ENCODE measurements at places on chromosomes 2 and 18.

- DNase-seq: no peak
Measured at GRCh38 chr2:15993232-15993610, 52.9 kb downstream of the MYCN start.

DNA sequence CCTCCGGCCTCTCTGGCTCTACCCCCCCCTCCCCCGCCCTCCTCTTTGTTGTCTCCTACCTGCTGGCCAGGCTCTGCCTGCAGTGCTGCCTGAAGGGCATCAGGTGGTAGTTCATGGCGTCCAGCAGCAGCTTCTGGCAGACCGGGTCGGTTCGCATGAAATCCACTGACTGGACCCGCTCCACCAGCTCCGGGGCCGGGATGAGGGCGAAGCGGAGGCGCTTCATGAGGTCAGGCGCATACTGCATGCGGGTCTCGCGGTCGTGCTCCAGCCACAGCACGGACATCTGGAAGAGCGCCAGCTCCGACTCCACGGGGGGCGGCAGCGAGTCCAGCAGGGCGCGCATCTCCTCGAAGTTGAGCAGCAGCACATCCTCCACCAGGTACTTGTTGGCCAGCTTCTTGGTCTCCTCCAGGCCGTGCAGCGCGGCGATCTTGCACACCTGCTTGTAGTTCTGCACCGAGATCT is 3.2 kb downstream of the KLHL14 start:
- DNase-seq: no peak

DNA sequence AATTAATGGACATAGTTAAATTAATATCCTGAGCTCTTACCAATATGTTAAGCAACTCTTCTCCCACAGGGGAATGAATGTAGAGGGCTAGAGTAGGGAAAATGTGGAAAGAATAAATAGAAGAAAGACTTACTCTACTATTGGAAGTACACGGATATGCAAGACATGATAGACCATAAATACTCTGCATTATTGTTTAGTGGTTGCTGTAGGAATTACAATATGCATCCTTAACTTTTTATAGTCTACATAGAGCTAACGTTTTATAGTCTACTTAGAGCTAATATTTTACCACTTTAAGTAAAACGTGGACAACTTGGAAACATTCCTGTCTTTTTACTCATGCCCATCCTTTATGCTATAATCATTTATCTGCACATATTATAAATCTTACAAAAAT is 163.8 kb upstream of the GALNT5 start:
- DNase-seq: no peak

GRCh38 chr2:50529600-50530218 is 502.2 kb downstream of the NRXN1 start:
- no peak for DNase-seq

DNA sequence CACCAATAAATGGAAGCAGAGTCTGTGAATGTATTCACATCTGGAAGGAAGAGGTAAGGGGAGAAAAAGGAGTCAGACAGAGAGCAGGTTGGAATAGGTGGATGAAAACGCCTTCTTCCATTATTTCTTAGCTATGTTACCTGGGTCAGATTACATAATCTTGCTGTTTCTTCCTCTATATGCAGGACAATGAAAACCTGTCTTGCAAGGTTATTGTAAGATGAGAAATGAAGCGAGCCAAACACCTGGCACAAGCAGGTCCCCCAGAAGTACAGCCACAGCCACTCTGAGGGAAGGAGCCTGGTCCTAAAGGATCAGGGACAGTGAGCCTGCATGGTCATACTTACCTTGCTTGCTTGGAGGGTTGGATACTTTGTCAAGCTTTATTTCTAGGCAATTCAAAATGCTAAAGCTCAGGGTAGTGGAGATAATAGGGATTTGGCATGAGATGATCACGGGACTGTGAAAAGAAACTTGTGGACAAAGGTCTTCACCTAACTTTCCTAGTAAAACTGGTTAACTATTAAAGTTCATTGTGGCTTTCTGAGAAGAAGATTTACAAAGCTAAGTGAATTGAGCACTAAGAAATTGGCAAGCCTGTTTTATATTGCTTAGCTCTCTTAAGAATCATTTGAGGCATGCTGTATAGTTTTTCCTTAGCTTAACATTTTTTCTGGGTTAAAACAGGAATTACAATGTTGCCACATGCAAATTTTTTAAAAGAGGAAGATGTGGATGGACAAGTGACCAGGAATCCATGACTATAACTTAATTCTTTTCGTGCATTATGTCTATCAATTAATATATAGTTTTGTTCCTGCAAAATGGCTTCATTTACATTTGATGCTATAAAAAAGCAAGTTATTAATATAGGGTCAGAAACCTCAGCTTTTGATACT is 15.7 kb upstream of the PLA2R1 start:
- no peak for DNase-seq

DNA sequence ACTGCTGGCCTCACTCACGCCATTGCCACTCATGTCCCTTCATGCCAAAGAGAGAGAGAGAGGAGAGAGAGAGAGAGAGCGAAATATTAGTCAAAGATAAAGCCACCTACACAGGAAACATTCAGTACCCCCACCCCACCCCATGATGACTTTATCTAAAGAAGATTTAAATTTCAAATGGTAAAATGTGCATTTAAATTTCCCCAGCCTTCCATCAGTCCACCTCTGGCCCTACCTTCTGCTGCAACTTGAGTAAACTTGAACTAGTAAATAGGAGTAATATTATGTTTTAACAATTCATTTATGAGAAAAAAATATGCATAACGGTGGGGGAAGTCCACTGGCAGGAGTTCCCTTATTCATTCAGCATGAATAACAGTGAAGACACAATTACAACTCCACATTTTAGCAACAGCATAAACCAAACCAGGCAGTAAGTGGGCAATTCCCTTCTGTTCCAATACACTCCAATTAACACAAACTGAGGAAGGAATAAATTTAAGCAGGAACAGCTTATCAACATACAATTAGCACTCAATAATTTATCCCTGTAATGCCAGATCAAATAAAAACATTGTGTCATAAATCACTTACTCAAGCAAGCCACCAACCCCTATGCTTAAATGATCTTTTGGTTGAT is 264.2 kb downstream of the LNPK start:
- no peak for DNase-seq

DNA sequence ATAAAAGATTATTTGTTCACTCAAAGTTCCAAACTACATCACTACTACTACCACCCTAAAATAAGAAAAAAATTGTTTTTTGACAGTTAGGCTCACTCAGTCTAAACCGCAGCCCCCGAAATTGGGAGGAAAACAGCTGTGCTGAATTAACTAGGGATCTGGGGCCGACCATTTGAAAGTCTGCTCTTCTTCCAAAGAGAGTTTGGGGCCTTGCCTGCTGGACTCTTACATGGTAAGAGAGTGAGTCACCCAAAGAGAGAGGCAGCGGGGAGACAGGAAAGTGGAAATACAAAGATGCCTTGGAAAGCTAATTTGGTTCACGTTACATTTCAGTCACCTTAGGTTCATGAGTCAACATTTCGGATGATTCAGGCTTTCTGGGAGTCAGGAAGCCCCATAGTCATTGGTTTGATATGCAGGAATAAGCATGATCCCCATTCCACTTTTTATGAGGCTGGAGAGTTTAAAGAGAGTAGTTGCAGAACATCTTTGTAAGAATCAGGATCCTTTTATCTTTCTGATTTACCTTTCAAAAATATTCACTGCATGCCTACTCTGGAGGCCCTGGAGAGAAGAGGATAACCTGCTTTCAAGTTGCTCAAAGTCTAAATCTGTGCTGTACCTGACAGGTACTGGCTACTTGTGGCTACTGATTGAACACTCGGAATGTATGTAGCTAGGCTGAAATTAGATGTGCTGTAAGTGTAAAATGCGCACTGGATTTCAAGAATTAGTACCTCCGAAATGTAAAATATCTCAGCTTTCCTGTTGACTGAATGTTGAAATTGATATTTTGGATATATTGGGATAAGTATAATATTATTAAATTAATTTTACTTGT is 995 bp upstream of the RTN4 start:
- DNase-seq: no peak

DNA sequence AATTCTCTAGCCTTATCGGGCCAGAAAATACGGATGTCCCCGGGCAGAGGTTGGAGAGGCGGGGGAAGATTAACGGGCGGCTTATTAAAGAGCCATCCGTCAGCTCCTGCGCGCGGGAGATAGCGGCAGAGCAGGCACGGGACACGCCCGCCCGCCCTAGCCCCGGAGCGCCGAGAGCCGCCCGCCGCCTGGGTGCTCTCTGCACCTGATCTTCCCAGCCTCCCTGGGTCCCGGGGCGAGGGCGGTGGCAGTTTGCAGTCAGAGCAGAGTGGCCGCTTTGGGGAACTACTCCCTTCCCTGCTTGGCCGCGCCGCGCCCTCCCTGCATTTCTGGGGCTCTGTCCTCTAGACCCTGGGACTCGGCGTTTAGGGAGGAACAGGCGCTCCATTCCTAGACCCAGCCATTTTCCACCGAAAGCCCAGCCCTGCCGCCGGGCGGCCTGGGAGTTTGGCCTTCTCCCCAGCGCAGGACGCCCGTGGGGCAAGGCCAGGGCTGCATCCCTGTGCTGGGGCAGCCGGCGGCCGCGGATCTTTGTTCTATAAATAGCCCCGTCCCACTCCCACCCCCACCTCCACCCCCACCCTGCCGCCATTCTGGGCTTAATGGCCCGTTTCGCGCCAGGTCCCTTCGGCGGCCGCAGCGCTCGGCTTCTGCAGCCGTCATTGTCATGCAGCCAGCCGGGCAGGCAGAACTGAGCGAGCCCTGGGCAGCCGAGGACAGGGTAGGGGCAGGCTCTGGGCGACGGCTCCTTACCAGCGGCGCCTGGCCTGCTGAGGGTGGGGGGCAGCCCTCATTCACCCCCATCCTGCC is 6.6 kb downstream of the GAD1 start:
- DNase-seq: no peak

GRCh38 chr2:8987410-8987809 is 16.1 kb downstream of the MBOAT2 start:
- no peak for DNase-seq

- DNase-seq: no peak
Measured at GRCh38 chr18:76098674-76099411, 396.2 kb downstream of the ZNF516 start.

DNA sequence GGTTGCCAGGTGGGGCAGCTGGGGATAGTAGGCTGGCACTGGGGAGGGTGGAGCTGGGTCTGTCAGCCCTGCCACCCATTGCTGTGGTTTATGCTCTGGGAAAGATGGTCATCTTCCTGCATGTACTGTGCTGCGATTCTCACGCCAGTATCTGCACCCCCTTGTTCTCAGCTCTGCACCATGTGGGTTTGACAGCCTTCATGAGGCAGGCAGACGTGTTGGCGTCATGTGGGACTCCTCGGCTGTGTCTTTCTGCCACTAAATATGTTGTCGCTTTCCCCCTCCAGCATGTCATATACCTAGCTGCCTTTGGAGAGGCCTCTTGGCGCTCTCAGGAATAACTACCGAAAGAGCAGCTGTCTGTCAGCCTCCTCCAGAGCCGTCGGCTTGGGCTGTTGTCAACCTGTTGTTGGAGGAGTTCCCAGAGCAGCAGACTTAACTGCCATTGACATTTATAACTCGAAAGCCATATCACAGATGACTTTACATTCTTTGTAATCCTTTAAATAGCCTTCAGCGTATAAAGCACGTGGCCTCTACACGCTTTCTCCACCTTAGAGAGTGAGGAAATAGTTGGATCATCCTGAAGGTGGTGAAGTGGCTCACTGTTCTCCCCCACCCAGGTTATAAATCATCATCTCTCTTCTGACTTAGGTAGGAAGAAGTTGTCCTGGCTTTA is 80.4 kb upstream of the MGAT5 start:
- DNase-seq: no peak

- DNase-seq: no peak
Measured at GRCh38 chr2:98601532-98602132, 6.7 kb downstream of the COA5 start.

GRCh38 chr2:8522687-8523086 is 159.2 kb upstream of the ID2 start:
- DNase-seq: no peak

DNA sequence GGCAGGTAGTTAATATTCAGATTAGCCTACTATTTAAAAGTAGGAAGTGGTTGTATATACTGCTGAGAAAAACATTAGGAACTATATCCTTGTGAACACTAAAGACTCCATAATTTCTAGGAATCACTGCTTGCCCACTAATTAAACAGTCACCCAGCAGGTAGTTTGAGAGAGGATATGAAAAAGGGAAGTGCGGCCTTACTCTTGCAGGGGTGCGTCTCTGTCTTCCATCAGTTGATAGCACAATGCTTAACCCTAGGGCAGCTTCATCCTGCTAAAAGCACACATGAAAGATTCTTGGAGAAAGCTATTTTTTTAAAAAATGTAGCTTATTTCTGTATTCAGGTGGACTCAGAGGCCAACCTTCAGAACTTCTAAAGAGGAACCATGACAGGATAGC is 53.1 kb upstream of the ATP5MC3 start:
- DNase-seq: no peak

- no peak for DNase-seq
Measured at GRCh38 chr2:236928380-236929037, 157.2 kb upstream of the COPS8 start.

- no peak for DNase-seq
Measured at GRCh38 chr2:24258718-24259117, 83.9 kb downstream of the FAM228A start.

DNA sequence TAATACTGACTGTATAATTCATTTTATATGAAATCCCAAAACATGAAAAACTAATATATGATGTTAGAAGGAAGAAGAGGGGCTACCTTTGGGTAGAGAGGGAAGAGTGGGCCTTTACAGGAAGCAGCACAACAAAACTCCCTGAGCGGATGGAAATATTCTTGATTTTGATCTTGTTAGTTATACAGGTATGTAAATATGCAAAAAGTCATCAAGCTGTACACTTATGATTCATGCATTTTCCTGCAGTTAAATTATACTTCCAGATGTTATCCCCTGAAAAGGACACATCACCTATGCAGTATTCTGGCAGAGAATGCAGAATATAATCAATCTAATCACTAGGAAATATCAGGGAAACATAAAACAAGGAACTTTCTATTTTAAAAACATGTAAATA is 249.4 kb upstream of the MGAT5 start:
- no peak for DNase-seq

GRCh38 chr18:43863180-43863579 is 585.9 kb upstream of the SYT4 start:
- DNase-seq: no peak

GRCh38 chr18:23314672-23315071 is 138.4 kb upstream of the RIOK3 start:
- no peak for DNase-seq

- no peak for DNase-seq
Measured at GRCh38 chr2:196515051-196515450, 124.5 kb upstream of the CCDC150 start.

GRCh38 chr2:151157000-151157735 is 104.5 kb downstream of the RBM43 start:
- no peak for DNase-seq

GRCh38 chr2:240306185-240306584 is 129.3 kb upstream of the GPC1 start:
- DNase-seq: no peak

GRCh38 chr2:218063486-218063885 is 5.6 kb upstream of the RUFY4 start:
- DNase-seq: no peak

DNA sequence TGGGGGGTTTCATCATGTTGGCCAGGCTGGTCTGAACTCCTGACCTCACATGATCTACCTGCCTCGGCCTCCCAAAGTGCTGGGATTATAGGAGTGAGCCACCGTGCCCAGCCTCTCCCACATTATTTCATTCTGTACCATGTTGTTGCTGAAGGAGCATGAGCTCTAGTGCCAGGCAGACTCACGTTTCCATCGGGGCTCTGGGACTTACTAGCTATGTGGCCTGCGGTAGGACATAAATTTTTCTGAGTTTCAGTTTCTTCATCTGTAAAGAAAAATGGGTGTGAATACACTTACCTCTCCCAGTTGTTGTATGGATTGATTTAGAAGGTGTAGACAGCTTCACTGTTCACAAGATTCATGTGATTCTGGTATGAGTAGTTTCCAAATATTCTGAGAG is 30.8 kb upstream of the CCL20 start:
- no peak for DNase-seq
